ENCODE measurements at places on chromosomes 16 and 17.

DNA sequence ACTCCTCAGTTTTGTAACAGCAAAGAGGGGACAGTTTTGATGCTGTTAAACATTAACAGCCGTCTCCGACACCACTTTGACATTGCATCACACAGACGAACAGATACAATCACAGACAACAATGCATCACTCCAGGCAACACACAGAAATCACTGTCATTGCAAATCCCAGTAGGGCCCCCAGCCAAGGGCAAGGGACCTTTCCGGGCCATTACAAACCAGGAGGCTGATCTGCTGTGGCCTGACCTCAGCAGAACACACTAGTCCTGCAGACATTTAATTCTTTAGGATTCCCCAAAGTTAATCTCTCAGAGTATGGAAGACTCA lies 136.2 kb upstream of the RCVRN start:
- no peak for DNase-seq

DNA sequence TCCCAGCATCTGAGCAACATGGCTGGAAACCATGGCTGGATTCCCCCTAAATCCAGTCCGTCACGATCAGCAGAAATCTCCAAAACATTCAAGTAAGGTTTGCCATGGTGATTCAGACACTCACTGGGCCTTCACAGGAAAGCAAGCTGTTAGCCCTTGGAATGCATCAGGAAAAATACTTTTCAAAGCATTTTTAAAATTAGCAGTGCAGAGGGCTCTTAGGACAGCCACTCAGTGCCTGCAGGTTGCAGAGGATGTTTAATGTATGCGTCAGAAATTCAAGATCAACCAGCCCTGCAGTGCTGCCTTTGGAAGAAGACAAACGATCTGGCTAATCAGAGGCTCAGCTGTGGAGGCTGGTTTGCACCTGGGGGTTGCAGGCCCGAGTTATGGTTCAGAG lies 50.3 kb downstream of the FOXL1 start:
- DNase-seq = no peak

DNA sequence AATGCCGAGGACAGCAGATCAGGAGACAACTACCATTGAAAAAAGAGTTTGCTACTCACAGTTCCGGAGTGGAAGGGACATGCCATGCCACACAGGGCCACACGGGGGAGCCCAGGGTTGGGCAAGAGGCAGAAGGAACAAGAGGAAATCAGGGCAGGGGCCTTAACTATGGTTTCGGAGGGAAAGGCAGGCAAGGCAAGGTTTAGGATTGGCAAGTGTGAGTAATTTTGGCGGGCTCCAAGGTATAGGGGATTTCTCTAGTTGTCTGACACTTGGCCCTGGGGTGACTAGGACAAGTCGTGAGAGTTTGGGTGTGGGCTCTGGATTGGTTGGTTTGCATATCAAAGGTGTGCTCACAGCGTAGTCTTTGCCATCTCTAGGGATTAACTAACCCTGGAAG lies 27.0 kb upstream of the NTN1 start:
- DNase-seq = peak; percentile 43

- no peak for DNase-seq
These were observed 48.7 kb downstream of the USP22 start for GRCh38 chr17:20993863-20994778.

DNA sequence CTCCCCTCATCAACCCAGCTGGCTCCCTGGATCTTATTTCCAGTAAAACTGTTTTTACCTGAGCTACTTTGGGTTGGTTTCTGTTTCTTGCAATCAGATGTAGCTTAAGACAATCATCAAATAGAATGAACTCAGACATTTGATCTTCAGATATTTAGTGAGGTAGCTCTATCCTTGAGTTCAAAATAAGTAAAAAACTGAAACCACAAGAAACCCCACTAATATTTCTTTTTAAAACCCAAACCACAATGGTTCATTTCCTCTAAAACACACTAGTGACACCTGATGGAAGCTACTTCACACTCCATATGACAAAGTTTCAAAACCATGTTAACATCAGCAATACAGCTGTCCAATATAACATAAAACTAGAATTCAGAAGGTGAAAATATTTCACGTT lies 37.8 kb downstream of the CACNG1 start:
- no peak for DNase-seq

- DNase-seq = no peak
These were observed 19.8 kb upstream of the IL21R start for GRCh38 chr16:27381974-27382855.

DNA sequence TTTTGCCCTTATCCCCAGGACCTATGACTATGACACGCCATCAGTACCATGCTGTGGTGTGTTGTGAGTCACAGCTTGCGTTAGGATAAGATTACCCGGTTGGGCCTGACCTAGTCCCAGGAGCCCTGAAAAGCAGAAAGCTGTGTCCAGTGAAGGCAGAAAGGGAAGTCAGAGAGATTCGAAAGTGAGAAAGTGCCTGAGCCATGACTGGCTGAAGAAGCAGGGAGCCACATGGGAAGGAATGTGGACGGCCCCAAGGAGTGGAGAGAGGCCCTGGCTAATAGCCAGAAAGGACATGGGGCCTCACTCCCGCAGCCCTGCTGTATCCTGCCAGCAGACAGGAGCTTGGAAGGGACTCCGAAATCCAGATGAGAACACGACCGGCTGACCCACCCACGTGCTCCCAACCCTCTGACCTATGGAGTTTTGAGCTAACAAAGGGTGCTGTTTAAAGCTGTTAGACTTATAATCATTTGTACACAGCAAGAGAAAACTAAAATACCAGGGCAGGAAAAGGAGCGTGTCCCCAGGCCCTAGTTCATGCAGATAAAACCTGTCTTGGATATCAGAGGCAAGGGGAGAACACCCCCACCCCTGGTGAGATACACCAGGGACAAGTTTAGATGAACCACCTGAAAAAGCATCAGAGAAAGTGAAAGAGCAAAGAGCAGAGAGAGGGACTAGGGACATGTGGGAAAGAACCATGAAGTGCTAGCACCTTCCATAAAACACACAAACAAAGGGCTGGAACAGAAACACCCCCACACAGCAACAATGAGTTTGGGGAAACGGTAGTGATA lies 115.3 kb downstream of the SLC39A11 start:
- no peak for DNase-seq

- peak; percentile 35 for DNase-seq
These were observed 581 bp downstream of the PRKCA start for GRCh38 chr17:66302761-66303626.

- no peak for DNase-seq
These were observed 4.8 kb downstream of the SPNS2 start for GRCh38 chr17:4503283-4504025.

GRCh38 chr16:74577882-74578366 lies 29.0 kb downstream of the GLG1 start:
- no peak for DNase-seq

DNA sequence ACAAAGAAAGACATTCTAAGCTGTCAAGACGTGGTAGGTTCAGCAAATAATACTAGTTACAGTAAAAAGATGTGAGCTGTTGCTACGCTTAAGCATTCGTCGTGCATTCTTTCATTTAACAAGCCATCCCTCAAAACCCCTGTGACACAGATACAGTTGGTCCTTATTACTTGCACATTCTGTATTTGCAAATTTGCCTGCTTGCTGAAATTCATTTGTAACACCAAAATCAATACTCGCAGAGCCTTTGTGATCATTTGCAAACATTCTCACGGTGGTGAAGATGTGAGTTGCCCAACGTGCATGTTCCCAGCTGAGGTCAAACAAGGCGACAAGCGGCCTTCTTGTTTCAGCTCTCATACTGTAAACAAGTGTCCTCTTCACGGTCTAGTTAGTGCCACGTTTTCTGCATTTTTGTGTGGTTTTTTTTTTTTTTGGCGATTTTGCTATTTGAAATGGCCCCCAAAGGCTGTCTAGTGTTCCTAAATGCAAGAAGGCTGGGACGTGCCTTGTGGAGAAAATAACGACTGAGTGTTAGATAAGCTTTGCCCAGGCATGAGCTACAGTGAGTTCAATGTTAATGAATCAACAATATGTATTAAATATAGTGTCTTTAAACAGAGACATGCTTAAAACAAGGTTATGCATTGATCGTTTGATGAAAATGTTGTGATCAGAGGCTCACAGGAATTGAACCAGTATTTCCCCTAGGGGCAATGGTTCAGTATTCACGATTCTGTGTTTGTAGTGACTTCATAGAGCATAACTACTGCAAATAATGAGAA lies 84.1 kb downstream of the RAB11FIP4 start:
- DNase-seq = no peak

DNA sequence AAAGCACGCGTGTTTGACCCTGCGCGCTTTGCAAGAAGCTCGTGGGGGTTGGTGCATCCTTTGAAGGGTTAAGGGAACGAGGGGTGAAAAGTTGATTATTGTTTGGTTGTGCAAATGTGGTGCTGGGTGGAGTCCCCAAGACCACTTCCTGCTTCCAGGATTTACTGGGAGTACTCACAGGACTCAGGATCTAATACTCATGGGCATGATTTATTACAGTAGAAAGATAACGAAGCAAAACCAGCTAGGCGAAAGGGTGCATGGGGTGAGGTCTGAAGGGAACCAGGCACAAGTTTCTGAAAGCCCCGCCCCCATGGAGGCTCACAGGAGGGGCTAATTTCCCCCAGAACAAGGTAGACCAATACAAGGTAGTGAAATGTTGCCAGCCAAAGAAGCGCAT lies 58.8 kb downstream of the RPTOR start:
- DNase-seq = no peak

DNA sequence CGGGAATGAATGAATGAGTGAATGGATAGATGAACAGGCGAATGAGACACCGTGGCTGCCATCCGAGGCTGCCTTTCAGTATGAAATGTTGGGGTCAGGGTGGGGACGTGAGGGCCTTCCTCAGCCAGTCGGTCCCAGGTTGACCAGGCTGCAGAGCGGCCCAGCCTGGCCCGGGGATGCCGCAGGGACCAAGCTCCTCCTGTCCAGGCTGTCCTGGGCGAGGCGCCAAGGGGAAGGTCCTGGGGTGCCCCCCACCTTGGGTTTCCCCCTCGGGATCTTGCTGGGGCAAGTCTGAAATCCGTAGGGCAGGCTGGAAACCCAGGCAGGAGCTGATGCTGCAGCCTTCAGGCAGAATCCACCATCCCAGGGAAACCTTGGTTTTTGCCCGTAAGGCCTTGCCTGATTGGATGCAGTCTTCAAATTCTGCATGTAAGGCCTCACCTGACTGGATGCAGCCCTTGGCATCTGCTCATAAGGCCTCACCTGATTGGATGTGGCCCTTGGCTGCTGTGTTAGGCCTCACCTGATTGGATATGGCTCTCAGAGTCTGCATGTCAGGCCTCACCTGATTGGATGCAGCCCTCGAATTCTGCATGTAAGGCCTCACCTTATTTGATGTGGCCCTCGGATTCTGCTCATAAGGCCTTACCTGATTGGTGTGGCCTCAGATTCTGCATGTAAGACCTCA lies 61.7 kb upstream of the ZNF469 start:
- no peak for DNase-seq

GRCh38 chr16:72191551-72191950 lies 19.6 kb upstream of the PMFBP1 start:
- DNase-seq = no peak

GRCh38 chr16:48497932-48498768 lies 111.8 kb downstream of the N4BP1 start:
- no peak for DNase-seq

DNA sequence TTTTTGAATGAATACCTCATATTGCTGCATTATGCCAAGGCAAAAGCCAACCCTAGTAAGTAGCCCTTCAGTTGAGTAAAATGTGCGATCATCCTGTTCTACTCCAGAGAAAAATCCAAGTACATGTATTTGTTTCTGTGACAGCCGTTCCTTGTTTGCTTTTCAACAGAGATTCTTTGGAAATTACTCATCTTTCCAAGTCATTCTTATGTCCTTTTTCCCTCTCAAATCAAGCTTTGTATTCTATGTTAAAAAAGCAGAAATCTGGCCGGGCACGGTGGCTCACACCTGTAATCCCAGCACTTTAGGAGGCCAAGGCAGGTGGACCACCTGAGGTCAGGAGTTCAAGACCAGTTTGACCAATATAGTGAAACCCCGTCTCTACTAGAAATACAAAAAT lies 112.9 kb upstream of the HAS3 start:
- no peak for DNase-seq

DNA sequence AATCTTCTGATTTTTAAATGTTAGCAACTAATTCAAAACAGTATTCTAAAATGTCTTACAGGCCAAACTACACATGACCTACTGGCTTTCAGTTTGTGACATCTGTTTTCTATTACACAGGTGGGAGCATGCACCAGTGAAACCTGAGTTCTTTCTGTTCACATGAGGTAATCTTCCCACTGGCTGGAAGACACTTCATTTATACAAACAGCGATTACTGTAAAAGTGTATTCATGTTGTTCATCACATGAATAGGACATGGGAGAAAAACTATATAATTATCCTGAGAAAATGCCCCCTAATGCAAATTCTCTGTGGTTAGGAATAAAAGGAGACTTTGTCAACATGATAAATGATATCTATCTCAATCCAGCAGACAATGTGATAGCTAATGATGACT lies 11.1 kb upstream of the PIK3R5 start:
- no peak for DNase-seq

DNA sequence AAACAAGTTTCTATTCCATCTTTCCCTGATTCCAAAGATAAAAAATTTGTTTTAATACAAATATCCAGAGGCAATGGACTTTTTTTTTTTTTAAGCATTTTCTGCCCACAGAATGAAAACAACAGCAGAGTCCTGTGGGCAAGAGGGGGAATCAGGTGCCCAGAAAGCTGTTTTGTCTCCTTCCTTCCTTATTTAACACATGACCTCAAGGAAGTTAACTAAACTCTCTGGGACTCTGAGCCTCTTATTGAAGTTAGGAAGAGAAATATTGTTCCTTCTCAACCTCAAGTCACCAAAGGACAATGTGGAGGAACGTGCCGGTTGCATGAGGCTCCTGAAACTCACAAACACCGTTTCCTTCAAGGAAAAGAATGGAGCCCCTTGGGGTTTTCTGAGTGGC lies 34.9 kb downstream of the LITAF start:
- no peak for DNase-seq

DNA sequence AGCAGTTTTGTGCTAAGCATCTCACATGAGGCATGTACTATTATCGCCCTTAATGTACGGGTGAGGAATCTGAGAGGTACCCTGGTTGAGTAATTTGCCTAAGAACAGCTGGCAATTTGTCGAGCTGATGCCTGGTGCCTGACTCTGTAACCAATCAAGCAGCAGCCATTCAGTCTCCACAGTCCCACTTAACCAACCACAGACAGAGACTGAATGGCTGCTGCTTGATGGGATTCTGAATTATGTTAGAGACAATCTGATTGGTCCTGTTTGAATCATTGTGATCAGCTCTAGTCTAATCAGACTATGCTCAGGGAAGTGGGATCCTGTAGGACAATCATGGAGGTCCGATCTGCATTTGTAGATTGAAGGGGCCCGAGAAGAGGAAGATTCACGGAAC lies 447.0 kb downstream of the SHISA9 start:
- DNase-seq = no peak

All from CD4-positive, alpha-beta T cell treated with Interleukin-4 for 1 hour (primary cell).